ENCODE measurements at places on chromosomes 7 and 10. TPM values are rescaled to one million over a fixed set of nuclear protein-coding genes. Genes with fewer than 3 reads are reported as not detected.

The KCND2 gene
- not detected for total RNA-seq

- H3K27me3 ChIP-seq = no peaks in the 10 kb centered on the region
- no peak overlapping the region for H3K4me3 ChIP-seq
- peaks cover 21% of the 10 kb centered on the region for H3K36me3 ChIP-seq
- H3K4me1 ChIP-seq = peaks cover 27% of the 10 kb centered on the region
- no peak overlapping the region for H3K27ac ChIP-seq
These were observed 261.0 kb upstream of the AOAH start for GRCh38 chr7:36985316-36985715.

DNA sequence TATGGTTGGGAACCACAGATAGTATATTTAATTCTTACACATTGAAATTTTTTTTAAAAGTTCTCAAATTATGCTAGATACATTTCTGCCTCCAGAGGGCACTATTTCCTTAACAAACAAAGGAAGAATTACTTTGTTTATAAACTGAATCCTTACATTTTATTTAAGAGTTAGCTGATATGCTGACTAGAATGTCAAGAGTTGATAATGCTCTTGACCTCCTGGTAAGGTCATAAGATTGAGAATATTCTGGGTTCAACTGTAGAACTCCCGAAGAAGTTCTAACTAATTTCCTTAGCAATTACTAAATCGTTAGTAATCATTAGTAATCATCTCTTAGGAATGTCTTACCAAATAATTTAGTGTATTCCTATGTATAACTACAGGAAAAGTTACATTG is 95.3 kb upstream of the CYP26C1 start:
- no peak for DNase-seq
- H3K27me3 ChIP-seq = no peaks in the 10 kb centered on the region
- H3K4me3 ChIP-seq = no peak overlapping the region
- no peaks in the 10 kb centered on the region for H3K4me1 ChIP-seq

- H3K4me1 ChIP-seq = no peaks in the 10 kb centered on the region
- H3K4me3 ChIP-seq = no peak overlapping the region
- no peaks in the 10 kb centered on the region for H3K36me3 ChIP-seq
These were observed 15.9 kb downstream of the SKIDA1 start for GRCh38 chr10:21509341-21510240.

- H3K36me3 ChIP-seq = no peaks in the 10 kb centered on the region
- no peak overlapping the region for H3K27ac ChIP-seq
- no peak overlapping the region for H3K4me3 ChIP-seq
- H3K27me3 ChIP-seq = no peaks in the 10 kb centered on the region
- DNase-seq = no peak
These were observed 50.9 kb downstream of the ADCY1 start for GRCh38 chr7:45625067-45625466.

- peaks cover 48% of the 10 kb centered on the region for H3K4me1 ChIP-seq
- H3K36me3 ChIP-seq = peaks cover 18% of the 10 kb centered on the region
- peak; percentile 72 for DNase-seq
- peak within 1 kb of the TSS; percentile 79 for H3K27ac ChIP-seq
- peak within 1 kb of the TSS; percentile 92 for H3K4me3 ChIP-seq
These were observed at the start of gene SFXN2 for GRCh38 chr10:102714621-102715455. Gene SFXN2 (plus strand): TSS chr10:102714636. CDS start chr10:102726637, 12,001 bp downstream.

The IGFBP1 gene
- not detected for total RNA-seq

DNA sequence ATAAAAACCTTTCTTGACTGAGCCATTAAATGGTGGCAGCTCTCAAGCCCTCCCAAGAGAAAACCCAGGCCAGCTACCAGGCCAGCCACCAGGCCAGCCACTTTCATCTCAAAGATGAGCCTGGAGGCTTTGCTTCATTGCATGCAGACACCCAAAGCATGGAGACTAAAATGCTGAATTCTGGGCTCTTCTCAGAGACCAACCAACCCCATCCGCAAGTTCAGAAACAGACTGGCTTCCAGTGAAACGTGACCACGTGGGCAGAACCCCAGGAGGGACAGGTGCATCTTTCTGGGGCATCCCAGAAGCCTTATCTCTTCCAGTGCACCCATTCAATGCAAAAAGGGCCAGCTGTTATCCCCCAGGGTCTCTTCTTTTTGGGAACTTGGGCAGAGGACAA is 20.9 kb downstream of the CHST15 start:
- H3K4me1 ChIP-seq = peaks cover 10% of the 10 kb centered on the region
- no peak overlapping the region for H3K4me3 ChIP-seq
- H3K36me3 ChIP-seq = no peaks in the 10 kb centered on the region
- no peak overlapping the region for H3K27ac ChIP-seq
- DNase-seq = no peak

GRCh38 chr10:80137031-80137862 is 4.7 kb downstream of the PLAC9 start:
- H3K36me3 ChIP-seq = no peaks in the 10 kb centered on the region
- H3K27me3 ChIP-seq = peaks cover 21% of the 10 kb centered on the region
- H3K27ac ChIP-seq = no peak overlapping the region
- DNase-seq = no peak

GRCh38 chr7:94907811-94908322 is 473 bp downstream of the PPP1R9A start:
- H3K4me1 ChIP-seq = peaks cover 3% of the 10 kb centered on the region
- H3K4me3 ChIP-seq = peak overlapping the region; percentile 15
- peaks cover 40% of the 10 kb centered on the region for H3K27me3 ChIP-seq
- DNase-seq = no peak

The OPN1SW gene
- total RNA-seq = not detected

The R3HCC1L gene
- 13.4 TPM for total RNA-seq

GRCh38 chr7:105643384-105643783 is 62.1 kb upstream of the EFCAB10 start:
- no peak for DNase-seq
- H3K4me1 ChIP-seq = no peaks in the 10 kb centered on the region
- no peaks in the 10 kb centered on the region for H3K27me3 ChIP-seq
- H3K4me3 ChIP-seq = no peak overlapping the region
- peaks cover 12% of the 10 kb centered on the region for H3K36me3 ChIP-seq

The LRRN3 gene
- total RNA-seq = 5.8 TPM

The ATOH7 gene
- total RNA-seq = not detected

GRCh38 chr7:108613949-108614381 is 44.3 kb downstream of the DNAJB9 start:
- no peak for DNase-seq
- H3K4me1 ChIP-seq = no peaks in the 10 kb centered on the region
- H3K27ac ChIP-seq = no peak overlapping the region
- no peaks in the 10 kb centered on the region for H3K36me3 ChIP-seq

The CALML5 gene
- total RNA-seq = not detected

- no peaks in the 10 kb centered on the region for H3K36me3 ChIP-seq
- H3K27ac ChIP-seq = peak overlapping the region; percentile 1
- peak; percentile 14 for DNase-seq
- H3K4me3 ChIP-seq = peak overlapping the region; percentile 51
- peaks cover 19% of the 10 kb centered on the region for H3K4me1 ChIP-seq
These were observed 9.2 kb downstream of the SP8 start for GRCh38 chr7:20777377-20778062.

- peaks cover 21% of the 10 kb centered on the region for H3K27me3 ChIP-seq
- H3K36me3 ChIP-seq = no peaks in the 10 kb centered on the region
- DNase-seq = no peak
- no peaks in the 10 kb centered on the region for H3K4me1 ChIP-seq
- no peak overlapping the region for H3K27ac ChIP-seq
- no peak overlapping the region for H3K4me3 ChIP-seq
These were observed 27.2 kb downstream of the HTR5A start for GRCh38 chr7:155097338-155097737.

DNA sequence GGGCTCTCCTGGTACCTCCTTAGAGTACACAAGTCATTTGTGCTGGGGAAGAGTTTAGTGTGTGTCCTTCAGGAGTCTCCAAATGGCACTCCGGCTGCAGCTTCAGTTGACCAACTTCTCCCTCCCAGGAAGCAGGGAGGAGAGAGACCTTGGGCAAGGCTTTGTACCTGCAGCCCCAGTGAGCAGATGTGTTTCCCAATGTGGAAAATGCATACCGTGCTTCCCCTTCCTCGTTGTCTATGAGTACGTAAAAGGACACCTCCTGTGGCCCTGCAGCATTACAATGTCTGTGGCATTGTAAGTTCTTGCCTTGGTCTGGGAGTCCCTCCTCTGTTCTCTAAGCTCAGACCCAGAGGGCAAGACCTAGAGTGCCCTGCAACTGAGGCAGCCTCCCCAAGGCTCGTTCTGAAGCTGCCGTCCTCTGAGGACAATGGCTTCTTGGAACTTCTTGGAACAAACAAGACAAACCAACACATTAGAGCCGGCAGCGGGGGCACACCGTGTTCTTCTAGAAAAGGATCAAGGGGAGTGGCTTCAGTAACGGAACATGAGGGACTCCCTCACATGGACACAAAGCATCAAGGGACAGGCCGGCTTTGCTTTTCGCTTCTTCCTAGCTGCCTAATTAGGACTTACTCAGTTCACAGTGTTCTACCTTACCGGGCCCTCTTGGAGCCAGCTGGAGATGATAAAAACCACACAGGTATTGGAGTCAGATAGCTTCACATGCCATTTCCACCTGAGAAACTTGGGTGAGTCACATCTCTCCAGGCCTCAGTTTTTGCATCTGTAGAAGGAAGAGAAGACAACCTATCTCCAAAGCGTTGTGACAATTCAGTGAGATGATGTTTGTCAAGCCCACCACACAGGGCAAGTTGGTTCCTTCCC is 20.9 kb upstream of the PPA1 start:
- H3K4me3 ChIP-seq = no peak overlapping the region
- H3K4me1 ChIP-seq = peaks cover 11% of the 10 kb centered on the region
- peaks cover 32% of the 10 kb centered on the region for H3K27me3 ChIP-seq
- H3K27ac ChIP-seq = no peak overlapping the region
- DNase-seq = no peak

DNA sequence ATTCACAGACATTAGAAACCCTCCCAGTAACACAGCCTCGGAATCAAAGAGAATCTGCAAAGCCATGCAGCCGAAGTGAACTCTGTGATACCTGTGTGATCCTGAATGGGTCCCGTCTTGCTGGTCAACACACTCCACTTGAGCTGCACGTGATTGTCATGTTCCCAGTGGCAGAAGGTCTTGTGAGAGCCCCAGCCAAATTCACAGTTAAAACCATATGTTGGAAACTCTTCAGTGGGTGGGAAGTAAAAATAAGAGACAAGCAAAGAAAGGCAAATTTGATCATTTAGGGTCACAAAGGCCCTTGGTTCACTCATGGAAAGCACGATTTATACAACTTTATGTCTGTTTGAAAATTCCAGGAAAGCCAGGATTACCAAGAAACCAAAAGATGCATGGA is 142.3 kb downstream of the NRP1 start:
- H3K27ac ChIP-seq = no peak overlapping the region
- no peaks in the 10 kb centered on the region for H3K36me3 ChIP-seq
- H3K4me3 ChIP-seq = no peak overlapping the region

The ITGA8 gene
- not detected for total RNA-seq

Data from activated naive CD4-positive, alpha-beta T cell treated with anti-CD3 and anti-CD28 coated beads for 36 hours (primary cell).